ENCODE measurements at places on chromosomes 12 and 14.

DNA sequence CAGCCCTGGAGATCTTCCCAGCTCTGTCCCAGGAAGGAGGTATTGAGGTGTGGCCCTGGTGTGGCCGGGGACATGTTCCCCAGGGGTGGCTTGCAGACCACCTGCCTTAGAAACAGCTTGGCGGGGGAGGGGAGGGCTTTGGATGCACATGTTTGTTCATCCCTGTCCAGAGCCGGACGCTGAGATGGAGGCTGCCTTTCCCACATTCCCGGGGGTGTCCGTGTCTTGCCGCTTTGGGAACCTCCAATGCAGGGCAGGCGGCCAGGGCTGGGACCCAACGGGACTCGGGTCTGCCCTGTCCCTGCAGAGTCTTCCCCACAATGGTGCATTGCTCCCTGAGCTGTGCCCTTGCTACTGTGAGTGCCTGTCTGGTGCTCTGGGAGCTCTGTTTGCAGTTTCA lies 319.5 kb upstream of the SFSWAP start:
- DNase-seq, result no peak

DNA sequence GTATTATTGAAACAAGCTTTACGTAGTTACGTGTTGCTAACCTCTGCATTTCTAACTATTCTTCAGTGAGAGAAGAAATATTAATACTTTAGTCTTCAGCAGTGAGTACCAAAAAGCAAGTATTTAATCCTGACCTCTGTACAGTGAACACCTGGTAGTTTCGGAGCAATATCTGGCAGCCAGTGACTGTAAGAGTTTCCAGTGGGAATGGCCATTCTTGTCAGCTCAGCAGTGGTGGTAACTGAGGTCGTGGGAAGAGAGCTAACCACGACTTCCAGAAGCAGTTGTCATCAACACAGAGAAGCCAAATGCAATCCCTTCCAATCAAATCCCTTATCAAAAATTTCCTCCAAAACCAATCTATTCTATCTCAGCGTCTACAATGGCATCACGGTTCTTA lies 1500.2 kb upstream of the FLRT2 start:
- DNase-seq, result no peak

- no peak for DNase-seq
Observed at GRCh38 chr12:120090206-120090605, 26.3 kb downstream of the RAB35 start.

DNA sequence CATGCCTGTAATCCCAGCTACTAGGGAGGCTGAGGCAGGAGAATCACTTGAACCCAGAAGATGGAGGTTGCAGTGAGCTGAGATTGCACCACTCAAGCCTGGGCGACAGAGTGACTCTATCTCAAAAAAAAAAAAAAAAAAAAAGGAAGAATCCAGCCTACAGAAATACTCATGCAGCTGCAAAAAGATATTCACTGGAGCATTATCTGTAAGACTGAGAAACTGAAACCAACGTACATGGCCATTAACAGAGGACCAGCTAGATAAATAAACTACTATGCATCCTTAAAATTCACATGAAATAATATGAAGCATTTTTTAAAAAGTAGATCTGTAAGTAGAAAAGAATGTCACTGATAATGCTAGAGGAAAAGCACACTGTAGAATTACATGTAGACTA lies 3.5 kb downstream of the SLC7A7 start:
- DNase-seq, result no peak

- no peak for DNase-seq
Observed at GRCh38 chr12:43733687-43734086, 24.9 kb downstream of the PUS7L start.

DNA sequence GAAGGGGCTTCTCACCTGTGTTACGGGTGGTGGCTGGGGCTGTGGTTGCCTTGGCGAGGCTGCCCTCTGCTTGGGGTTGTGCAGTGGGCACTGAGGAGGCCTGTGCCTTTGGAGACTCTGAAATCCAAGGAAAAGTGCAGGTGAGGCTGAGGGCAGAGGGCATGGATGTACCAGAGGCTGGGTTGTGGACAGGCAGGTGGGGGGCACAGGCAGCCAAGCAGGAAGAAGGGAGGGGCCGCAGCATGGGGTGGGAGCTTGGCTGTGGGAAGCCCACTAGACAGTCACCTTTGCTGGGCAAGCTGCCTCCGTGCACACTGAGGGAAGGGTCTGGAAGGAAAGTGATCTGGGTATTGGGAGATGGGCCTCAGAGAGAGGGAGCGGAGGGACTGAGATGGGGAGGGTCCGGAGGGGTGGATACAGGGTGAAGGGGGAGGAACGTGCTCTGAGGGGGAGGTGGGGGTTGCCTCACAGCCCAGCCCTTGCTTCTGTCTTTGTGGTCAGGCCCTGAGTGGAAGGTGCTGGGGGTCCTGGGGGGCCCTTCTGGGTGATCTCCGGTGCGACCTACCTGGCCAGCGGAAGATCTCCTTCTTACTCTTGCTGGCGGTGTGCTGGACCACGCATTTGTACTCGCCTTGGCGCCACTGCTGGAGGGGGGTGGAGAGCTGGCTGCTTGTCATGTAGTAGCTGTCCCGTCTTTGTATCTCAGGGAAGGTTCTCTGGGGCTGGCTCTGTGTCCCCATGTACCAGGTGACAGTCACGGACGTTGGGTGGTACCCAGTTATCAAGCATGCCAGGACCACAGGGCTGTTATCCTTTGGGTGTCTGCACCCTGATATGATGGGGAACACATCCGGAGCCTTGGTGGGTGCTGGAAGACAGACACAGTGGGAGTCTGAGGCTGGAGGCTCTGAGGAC lies 318.7 kb downstream of the TMEM121 start:
- DNase-seq, result no peak

DNA sequence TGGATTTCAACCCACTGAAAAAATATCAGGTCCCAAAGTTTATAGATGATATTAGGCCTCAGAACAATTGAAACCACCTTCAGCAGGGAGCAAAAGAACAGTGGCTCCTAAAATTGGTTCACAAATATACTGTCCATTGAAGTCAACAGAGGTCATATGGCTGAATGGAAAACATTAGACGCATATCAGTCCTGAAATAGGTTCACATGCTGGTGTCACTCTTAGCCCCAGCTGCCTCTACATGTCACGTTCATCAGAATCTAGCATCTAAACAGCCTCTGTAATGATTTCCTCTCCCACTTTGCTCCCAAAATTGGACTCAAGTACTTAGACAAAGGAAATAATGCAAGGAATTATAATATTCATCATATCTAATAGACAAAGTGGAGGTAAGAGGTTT lies 8.7 kb downstream of the FLRT2 start:
- DNase-seq, result no peak

DNA sequence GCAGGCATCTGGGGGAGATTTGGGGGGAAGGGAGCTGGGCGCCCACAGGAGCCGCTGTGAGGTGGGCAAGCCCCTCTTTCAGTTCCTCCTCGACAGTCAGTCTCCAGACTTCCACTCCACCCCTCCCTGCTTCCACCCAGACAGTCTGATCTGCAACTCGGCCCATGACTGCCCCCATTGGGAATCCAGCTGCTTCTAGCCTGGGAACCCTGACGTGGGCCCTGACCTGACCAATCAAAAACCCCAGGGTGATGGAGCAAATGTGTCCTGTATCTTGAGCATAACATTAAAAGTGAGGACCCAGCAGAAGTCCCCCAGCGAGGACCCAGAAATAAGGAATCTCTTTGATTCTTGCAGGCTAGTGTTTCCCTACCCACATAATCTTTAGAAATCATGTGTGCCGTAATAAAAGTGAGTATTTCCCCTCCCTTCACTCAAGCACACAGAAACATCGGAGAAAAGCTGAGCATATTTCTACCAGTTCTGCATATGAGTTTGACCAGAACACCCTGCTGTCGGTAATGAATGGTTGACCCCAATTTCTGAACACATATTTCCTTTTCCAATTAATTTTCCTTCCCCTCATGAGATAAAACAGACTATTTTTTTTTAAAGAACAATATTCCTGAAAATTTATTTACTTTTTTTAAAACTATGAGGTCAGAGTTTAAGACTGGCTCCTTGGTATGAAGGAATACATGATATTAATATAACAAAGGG lies 6.4 kb downstream of the SSH1 start:
- DNase-seq, result no peak

- no peak for DNase-seq
Observed at GRCh38 chr14:65336191-65336591, 76.3 kb upstream of the FUT8 start.

DNA sequence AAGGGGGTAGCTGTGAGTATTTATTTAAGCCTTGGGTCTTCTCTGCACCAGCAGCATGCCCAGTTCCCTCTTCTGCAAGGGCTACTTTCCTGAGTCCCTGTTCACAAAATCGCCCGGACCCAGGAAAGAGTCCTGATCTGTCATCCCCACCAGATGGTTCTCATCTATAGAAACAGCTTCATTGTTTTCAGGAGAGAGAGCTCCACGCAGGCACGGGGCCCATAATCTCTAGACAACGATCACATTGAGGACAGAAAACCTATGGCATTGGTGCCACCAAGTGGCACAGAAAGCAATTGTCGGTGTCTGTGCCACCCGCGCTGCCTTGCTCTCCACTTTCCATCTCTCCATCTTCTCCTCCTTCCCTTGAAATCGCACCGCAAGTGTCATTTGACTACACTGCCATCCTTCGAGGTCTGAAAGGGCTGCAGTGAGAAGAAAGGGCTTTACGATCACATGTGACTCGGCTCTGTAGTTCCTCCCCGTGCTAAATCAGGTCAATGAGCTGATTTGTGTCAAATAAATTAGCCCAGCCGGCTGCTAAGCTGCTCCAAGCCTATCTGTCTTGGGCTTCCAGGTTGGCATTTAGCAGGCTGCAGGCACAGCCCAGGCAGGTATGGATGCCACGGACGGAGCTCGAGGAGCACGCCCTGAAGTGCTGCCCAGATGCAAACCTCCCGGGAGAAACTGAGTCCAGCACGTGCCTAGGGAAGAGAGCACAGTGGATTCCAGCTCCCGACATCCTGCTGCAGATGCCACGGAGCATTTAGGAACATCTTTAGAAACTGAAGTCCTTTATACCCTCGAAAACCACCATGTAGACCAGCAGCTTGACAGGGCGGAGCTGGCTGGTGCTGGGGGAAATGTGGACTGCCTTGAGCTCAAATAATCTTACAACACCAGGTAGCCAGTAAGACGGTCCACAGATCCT lies 28.8 kb downstream of the SPRING1 start:
- DNase-seq, result peak; percentile 18

Measured in NCI-H1930 (cell line).